GM12865 (cell line): ENCODE measurements at places on chromosomes 12 and 14.

DNA sequence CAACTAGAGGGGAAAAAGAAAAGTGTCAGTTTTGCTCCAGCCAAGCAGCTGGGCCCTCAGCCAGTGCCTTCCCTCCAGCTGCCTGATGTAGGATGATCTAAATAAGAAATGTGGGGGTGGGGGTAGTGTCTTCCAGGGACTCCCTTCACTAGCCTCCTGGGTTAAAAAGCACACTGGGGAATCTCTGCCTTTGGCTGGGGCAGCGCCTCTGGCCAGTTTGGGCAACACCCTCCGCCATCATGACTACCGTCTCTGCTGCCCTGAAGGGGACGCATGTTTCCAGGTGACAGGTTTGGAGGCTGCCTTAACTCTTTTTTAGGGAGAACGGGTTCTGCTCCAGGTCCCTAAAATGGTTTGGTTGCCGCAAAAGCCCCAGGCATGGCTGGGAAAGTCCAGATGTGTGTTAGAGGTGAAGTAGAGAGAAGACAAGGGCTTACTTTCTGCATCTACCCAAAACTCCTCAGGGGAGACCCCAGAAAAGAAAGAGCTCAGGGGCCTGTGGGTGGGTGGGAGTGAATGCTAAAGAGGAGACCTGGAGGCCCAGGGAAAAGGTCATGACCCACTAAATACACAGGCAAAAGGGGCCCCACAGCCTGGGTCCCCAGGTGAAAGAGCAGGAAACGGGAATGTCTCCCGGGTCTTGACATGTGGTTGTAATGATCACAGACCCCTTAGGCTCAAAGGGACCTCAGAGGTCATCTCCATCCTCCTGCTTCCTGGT, 132.8 kb upstream of the CCND2 start:
- DNase-seq: no peak

GRCh38 chr12:46271863-46272262, 3.0 kb upstream of the SLC38A1 start:
- no peak for DNase-seq

DNA sequence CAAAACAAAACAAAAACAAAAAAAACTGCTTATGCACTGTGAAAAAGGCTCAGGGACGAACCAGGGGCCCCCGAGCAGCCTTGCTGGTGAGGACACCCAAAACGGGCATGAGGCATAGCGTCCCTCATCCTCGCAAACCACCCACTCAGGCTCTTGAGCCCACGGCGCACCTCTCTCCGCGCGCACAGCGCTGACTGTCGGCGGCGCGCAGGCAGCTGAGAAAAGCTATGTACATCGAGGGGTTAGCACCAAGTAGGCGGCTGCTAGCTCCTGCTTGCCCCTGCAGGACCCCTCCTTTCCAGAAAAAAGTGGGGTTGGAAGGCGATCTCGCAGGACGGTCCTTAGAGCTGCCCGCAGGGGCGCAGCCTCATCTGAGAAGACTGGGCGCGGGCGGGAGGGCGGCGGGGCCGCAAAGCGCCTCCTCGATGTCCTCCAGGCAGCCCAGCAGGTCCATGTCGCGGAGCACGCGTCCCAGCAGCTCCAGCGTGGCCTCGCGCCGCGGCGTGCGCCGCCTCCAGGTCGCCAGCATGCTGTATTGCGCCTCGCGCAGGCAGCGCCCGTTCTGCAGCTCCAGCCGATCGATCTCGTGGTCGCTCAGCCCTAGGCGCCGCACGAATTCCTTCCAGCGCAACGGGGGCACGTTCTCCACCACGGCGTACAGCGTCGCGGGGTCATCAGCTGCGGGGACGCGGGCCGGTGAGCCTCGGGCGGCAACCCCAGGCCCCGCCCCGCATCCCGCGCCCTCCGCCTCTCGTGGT, 12.8 kb downstream of the TNFRSF1A start:
- no peak for DNase-seq

GRCh38 chr12:71060426-71060825, 97.4 kb downstream of the TSPAN8 start:
- no peak for DNase-seq

DNA sequence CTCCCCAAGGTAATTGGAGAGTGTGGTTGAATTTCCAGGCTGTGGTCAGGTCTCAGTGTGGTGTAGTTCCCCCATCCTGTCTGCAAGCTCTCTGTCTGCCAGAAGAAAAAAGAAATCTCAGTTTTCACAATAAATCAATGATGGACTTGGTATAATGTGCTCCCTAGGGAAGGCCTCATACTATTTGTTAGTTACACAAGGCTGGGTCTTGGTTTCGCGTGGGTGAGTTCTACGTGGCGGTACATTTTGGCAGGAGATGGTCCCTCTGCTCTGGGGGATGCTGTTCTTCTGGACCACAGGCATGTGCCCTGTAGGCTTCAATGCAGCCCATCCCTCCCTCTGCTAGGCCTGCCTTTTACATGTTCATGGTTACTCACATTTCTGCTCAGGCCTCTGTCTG, 206.4 kb upstream of the PELI2 start:
- no peak for DNase-seq

- DNase-seq: no peak
These were observed 9.1 kb upstream of the ERC1 start for GRCh38 chr12:981961-982360.
